Amniotic stem cell (primary cell): ENCODE measurements at places on chromosomes 5 and 9.

DNA sequence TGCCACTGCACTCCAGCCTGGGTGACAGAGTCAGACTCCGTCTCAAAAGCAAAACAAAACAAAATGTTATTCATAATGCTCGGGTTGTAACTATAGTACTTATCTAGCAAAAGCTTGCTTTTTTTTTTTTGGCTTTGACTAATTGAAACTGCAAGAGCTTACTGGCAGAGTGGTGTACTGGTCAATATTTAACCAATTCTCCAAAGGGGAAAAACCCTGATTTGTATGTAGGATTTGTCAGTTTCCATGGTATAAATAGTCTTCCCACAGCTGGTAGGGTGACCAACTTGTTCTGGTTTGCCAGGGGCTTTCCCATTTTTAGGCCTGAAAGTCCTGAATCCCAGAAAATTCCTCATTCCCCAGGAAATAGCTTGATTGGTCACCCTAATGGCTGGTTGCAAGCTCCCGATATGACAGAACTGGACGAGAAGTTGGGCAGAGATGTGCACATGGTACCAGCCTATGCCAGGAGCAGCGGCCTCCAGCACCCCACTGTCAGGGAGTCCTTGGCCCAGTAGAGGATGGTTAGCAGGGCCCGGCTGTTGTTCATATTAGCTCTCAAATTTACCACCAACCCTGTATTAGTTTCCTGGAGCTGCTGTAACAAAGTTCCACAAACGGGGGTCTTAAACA lies 58.0 kb downstream of the FXN start:
- DNase-seq: no peak

DNA sequence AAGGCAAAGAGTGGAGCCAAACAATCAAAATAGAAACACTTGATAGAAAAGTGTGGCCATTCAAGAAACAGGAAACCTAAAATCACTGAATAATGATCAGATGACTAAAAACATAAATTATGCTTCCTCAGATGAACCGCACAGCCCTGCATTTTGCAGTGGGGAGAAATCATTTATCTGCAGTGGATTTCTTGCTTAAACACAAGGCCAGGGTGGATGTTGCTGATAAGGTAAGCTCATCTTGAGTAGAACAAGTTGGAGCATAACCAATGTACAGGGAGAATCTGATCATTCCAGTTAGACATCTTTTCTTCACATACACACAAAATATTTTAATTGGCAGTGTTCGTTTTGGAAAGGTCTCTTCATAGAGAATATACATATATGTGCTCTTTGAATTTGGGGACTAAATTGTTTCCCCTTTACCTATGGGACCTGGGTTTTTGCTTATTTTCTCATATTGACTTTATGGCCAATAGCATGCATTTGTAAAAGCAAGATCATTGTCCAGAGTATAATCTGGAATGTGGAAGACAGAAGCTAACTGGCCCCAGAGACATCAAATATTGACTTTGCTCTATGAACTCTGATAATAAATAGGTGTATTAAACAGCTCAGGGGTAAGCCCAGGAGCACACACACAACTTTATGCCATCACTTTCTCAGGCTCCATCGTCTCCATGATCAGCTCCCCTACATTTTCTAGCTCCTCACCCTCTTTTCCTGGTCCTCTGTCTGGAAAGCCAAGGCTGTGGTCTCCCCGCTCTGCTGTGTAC lies 9.1 kb downstream of the ANKDD1B start:
- no peak for DNase-seq

- DNase-seq: no peak
Measured at GRCh38 chr5:16135506-16135905, 44.1 kb downstream of the MARCHF11 start.

- DNase-seq: no peak
Measured at GRCh38 chr5:123285122-123286023, 137.8 kb downstream of the CEP120 start.

DNA sequence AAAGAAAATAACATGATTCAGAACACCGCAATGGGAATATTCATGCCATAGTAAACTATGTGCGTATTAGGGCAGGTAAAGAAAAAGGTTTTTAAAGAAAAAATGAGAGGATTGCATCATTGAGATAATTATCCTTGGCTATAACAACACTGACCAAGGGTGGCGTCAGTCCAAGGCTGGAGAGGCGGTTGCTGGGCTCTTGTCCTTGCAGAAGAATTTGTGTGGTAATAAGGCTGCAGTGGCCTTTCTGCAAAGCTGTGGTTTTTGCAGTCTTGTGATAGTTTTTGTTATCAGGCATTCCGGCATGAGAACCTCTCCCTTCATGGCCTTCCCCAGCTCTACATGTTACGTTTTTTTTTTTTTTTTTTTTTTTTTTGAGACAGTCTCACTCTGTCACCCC lies 14.0 kb downstream of the BOD1 start:
- DNase-seq: no peak

- no peak for DNase-seq
Measured at GRCh38 chr5:58842852-58843251, 260.0 kb downstream of the RAB3C start.

DNA sequence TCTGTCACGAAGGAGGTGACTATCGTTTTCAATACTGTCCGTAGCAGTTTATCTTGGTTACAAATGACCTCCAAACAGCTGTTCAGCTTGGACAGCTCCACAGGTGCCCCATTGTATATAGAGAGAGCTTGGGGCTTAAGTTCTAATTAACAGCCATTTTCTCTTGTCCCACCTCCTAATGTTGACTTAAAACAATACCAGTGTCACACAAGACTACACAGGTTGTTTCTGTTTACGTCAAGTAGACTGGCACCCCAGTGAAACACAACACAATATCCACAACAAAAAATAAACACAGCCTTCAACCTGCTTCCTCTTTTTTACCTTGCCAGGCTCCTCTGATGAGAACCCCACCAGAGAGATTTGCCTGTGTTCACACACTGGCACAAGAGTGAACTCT lies 39.8 kb upstream of the TLE1 start:
- no peak for DNase-seq

DNA sequence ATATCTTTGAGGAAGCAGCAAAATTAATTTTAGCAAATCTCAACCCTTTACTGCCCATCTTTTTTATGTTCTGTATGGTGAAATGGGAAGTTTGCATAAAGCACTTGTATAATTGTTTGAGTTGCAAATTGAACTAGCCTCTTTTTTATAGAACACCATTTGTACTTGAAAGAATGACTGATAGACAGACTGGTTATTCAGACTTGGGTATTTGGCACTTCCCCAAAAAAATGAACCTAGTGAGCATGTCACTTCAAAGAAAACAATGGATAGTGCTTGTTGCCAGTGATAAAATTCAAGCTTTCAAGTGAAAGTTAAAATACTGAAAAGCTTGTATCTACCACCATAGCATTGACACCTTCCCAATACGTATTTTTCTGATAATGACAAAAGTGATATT lies 115.8 kb downstream of the ERCC6L2 start:
- no peak for DNase-seq

DNA sequence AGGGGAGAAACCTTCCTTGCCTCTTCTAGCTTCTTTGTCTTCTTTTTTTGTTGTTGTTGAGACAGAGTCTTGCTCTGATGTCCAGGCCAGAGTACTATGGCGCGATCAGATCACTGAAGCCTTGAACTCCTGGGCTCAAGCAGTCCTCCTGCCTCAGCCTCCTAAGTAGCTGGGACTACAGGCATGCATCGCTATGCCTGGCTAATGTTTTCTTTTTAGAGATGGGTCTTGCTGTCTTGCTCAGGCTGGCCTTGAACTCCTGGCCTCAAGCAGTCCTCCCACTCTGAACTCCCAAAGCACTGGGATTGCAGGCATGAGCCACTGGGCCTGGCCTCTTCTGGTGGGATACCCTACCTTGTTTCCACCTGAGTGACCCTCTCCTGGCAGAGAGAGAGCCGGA lies 3.4 kb upstream of the PAXX start:
- DNase-seq: no peak

- DNase-seq: no peak
Measured at GRCh38 chr5:83703059-83703458, 17.6 kb downstream of the HAPLN1 start.

- DNase-seq: no peak
Measured at GRCh38 chr5:22473886-22474285, 379.3 kb downstream of the CDH12 start.

DNA sequence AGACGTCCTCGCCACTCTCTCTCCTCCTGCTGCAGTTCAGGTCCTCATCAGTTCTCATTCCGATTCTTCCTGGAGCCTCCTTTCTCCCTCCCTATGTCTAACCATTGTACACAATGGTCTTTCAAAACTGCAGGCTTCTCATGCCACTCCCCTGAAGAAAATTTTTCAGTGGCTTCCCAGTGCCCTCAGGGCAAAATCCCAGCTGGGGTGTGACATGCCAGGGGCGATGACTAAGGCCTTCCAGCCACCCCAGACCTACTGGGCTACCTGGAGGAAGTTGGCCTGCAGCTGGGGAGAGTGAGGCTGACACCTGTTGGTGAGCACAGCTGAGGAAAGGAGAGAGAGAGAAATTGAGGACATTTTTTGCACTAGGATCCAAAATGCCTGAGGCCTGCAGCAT lies 65.2 kb downstream of the SREK1 start:
- no peak for DNase-seq

- DNase-seq: no peak
Measured at GRCh38 chr9:117616431-117616831, 87.8 kb upstream of the TLR4 start.

DNA sequence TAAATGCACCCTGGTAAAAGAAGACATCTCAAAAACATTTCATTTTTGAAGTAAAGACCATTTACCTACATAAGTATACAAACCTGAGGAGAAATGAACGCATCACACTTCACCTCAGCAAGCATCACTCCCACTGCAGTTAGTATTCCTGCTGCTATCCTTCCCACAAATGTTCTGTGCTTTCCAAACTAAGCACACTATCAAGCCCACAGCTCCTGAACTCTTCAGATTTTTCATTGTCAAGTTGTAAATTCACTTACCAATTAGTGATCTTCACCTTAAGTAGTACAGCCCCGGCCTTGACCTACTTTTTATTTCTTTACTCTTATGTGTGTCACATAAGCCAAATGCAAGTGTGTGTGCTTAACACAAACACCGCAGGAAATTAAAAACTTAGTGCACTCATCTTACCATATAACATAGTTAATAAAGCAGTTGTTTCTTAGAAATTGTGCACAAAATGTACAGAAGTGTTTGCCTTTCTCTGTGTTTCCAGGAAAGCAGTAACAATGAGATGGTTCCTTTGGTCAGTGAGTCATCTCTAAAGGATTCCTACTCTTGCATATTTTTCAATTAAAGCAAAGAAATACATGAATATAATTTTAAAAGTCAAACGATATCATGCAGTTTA lies 169.4 kb downstream of the APBA1 start:
- no peak for DNase-seq

- no peak for DNase-seq
Measured at GRCh38 chr9:128923493-128923883, 2.7 kb downstream of the PHYHD1 start.

DNA sequence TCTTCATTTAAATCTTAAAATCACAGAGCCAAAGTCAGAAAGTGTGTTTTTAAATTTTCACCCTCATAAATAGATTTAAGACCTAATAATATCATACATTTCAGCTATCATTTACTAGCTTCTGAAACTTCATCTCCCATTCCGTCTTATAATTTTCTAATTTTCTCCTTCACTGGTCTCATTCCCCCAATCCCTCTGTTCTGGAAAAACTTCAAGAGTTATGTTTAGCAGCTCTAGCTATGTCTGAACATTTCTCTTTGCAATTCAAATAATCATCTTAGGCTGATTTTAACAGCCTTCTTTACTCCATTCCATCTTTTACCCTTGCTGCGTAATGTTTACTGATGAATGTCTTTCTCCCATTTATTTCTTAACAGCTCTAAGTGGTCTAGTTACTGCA lies 192.4 kb downstream of the SLF1 start:
- DNase-seq: no peak

GRCh38 chr9:113661074-113661473 lies 197.5 kb downstream of the RGS3 start:
- DNase-seq: no peak

- DNase-seq: no peak
Measured at GRCh38 chr5:118208031-118208453, 780.3 kb downstream of the DTWD2 start.
